Neural crest cell (in vitro differentiated cells): ENCODE measurements at places on chromosomes 13 and 19. TPM values are rescaled to one million over a fixed set of nuclear protein-coding genes. Genes with fewer than 3 reads are reported as not detected.
A peak's percentile ranks its signal among the peaks of the same experiment; 100 is the strongest.

Gene RFC3
- 53.9 and 54.2 TPM in 2 replicates for total RNA-seq

Gene PEAK3
- not detected in 2 replicates for total RNA-seq

GRCh38 chr19:7928741-7929701 lies 3.1 kb upstream of the CTXN1 start:
- H3K4me3 ChIP-seq, result peak overlapping the region; percentile 76
- peaks cover 19% of the 10 kb centered on the region for H3K4me1 ChIP-seq
- H3K27ac ChIP-seq, result peak overlapping the region; percentile 12
- DNase-seq, result peak; percentile 42

DNA sequence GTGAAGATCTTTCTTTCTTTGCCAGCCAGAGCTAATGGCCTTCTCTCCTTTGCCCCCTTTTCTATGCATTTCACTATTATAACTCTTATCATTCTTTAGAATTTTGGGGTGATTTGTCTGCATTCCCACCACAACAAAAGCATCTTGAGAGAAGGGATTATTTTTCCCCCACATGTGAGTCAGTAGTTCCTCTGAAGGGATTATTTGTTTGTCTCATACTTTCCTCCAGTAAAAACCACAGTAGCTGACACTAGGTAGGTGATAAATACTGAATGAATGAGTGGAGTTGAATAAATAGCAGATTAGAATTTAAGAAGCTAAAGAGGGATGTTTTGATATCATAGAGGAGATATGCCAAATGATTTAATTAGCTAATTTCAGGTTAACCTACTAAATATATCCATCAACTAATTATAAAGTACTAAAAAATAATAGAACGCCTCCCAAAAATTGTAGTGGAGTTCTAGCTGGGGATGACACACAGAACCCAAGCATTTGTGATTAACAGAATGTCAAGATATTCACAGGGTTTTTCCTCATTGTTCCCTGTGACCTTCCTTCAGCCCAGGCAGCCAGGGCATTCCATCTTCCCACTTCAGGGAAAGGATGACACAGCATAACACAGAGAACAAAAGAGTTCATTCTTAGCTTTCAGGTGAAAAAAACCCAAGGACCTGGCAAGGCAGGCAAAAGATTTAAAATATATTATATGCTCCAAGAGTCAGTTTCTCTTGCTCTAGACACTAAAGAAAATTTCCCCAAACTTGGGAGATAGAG lies 3.5 kb upstream of the TBC1D4 start:
- no peaks in the 10 kb centered on the region for H3K36me3 ChIP-seq
- H3K4me3 ChIP-seq, result peak overlapping the region; percentile 47
- H3K27ac ChIP-seq, result peak overlapping the region; percentile 91
- peaks cover 9% of the 10 kb centered on the region for H3K27me3 ChIP-seq

GRCh38 chr19:49101160-49101559 lies 13.0 kb upstream of the LIN7B start:
- peak overlapping the region; percentile 54 for H3K4me3 ChIP-seq
- H3K4me1 ChIP-seq, result peaks cover 13% of the 10 kb centered on the region
- peaks cover 23% of the 10 kb centered on the region for H3K36me3 ChIP-seq
- H3K27me3 ChIP-seq, result no peaks in the 10 kb centered on the region
- no peak for DNase-seq

Gene ELSPBP1
- not detected in 2 replicates for total RNA-seq
